Effector CD4-positive, alpha-beta T cell (primary cell): ENCODE measurements at places on chromosomes 16 and 17.

GRCh38 chr17:67652433-67652832 lies 65.3 kb upstream of the NOL11 start:
- DNase-seq = no peak

- DNase-seq = no peak
Measured at GRCh38 chr17:70169709-70170597, 621 bp downstream of the KCNJ2 start.

GRCh38 chr17:80948019-80948975 lies 43.3 kb upstream of the CHMP6 start:
- no peak for DNase-seq

DNA sequence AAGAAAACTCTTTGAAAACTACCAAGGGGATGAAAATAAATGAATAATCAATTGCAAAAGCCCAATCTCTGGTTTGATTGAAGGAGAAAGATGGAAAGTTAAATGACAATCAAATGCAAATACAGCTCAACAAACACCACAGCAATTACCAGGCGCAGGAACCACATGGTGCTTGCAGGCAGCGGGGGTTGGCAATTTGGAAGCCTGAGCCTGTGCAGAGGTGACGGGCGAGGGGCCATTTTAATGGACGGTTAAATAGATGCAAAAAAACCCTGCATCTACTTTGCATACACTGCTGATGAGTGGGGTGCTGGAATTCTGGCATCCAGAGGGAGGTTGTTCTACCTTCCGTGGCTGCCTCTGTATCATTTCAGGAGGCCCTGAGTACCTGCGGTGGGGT lies 4.8 kb upstream of the SEZ6 start:
- DNase-seq = no peak

- DNase-seq = peak; percentile 67
Measured at GRCh38 chr17:49694847-49695697, 12.7 kb downstream of the SLC35B1 start.

DNA sequence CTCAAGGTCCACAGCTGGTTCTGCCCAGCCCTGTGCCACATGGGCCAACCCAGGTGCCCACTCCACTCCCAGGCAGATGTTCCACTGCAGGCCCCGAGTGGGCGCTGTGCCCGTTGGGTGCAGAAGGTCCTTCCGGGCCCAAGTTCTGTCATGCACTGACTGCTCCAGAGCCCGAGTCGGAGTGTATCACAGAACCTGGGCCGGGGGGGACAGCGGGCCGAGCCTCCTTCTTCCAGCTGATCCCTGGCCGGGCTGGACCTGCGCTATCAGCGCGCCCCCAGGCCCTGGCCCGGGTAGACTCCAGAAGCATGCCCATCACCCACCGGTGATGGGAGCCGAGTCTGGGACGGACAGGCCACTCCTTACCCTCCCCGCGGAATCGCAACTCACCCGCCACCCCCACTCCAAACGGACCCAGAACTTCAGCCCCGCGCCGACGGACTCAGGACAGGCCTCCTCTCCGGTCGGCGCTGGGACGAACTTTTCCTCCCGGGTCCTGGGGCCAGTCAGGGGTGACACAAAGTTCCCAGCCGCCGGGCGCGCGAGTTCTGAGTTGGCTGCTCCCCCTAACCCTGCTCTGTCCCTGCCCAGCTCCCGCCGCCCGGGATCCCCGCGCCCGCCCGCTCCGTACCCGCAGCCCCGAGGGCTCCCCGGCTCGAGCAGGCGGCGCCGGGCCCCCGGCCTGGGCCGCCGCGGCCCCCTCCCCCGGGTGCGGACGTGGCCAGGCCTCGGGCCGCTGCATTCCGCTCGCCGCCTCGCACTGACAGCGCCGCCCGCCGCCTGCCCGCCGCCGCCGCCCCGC lies at the start of gene COPZ2:
TSS of gene COPZ2 (minus strand) at position 762 of the 802 bp plus-strand sequence. CDS start at position 742, 20 bp downstream.
- peak; percentile 55 for DNase-seq

DNA sequence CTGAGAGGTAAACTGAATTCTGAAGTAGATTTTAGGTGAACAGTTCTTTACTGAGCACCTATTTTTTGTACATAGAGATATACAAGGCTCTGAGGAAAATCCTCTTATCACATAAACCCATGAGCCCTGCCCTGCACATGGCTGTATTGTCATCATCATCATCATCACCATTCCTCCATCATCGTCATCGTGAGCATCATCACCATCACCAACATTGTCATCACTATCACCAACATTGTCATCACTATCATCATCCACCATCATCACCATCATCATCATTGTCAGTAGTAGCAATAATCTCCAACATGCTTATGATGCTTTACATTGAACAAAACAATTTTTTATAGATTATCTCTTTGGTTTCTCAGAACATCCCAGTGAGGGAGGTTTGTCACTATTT lies 20.7 kb downstream of the ASIC2 start:
- no peak for DNase-seq

DNA sequence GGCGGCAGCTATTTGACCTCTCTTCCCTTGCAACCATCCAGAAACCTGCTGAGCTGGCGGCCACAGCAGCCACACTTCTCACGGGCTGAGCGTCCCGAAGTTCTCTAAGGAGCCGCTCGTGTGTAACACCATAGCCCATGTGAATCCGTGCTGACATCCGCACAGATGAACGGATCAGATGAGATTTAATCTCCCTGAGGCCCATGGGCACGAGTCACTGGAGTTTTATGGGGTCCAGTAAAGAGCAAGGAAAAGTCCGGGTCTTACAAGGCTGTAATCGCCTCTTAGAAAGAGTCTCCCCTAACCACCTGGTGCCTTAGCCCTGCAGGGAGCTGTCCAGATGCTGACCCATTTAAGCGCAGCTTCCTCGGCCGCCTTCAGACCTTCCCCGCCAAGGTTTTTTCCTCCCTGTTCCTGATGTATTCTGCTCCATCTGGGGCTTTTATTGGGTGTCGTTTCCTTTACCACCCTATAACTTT lies 5.5 kb upstream of the CACNG5 start:
- no peak for DNase-seq

DNA sequence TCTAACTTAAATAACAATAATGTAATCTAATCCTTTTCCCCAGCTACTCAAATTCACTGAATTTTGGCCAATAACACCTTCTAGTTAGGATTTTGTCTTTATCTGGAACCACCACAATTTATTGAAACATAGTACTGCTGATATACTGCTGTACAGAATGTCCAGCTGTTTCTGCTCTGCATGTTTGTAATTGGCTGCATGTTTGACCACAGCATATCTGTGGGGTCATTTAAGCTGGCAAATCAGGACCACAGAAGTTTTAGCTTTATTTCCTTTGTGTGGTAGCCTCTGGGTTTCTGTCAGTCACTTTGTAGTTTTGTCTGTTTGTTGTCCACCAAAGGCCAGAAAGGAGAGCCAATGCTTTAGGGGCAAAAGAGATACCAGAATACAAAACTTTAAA lies 22.2 kb upstream of the RAB11FIP4 start:
- no peak for DNase-seq

GRCh38 chr16:68319185-68319908 lies 8.5 kb downstream of the PRMT7 start:
- DNase-seq = no peak

- peak; percentile 21 for DNase-seq
Measured at GRCh38 chr16:31382485-31383161, 10.5 kb upstream of the ITGAD start.

GRCh38 chr16:85900027-85900792 lies 1.2 kb downstream of the IRF8 start:
- DNase-seq = no peak

- no peak for DNase-seq
Measured at GRCh38 chr17:75367312-75367711, 38.2 kb downstream of the GRB2 start.

- DNase-seq = no peak
Measured at GRCh38 chr16:19936441-19936840, 51.8 kb upstream of the GPRC5B start.

GRCh38 chr16:19338335-19338734 lies 52.8 kb downstream of the CLEC19A start:
- no peak for DNase-seq

GRCh38 chr17:82424001-82424862 lies 5.8 kb upstream of the OGFOD3 start:
- peak; percentile 47 for DNase-seq

GRCh38 chr16:9308356-9308801 lies 216.9 kb downstream of the HAPSTR1 start:
- no peak for DNase-seq

DNA sequence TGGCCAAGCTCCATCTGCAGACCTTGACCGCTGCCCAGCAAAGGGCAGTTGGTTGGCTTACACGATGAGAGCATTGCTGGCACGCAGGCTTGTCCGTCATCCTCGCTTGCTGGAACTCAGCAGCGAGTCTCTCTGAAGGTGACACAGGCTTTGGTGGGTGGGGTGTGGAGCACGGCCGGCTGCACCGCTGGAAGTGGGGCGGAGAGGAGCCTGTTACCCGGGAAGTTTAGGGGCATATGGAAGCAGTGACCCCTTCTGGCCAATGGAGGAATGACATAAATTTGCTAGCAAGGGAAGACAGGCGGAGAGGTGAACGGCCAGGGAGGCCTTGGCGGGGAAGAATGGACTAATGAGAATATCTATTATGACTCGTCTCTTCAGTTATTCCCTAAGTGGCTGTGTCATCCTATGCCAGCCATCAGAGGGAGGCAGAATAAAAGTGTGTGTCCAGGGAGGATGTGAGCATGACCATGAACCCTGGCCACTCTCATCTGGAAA lies 65.9 kb upstream of the SDK2 start:
- DNase-seq = peak; percentile 57

DNA sequence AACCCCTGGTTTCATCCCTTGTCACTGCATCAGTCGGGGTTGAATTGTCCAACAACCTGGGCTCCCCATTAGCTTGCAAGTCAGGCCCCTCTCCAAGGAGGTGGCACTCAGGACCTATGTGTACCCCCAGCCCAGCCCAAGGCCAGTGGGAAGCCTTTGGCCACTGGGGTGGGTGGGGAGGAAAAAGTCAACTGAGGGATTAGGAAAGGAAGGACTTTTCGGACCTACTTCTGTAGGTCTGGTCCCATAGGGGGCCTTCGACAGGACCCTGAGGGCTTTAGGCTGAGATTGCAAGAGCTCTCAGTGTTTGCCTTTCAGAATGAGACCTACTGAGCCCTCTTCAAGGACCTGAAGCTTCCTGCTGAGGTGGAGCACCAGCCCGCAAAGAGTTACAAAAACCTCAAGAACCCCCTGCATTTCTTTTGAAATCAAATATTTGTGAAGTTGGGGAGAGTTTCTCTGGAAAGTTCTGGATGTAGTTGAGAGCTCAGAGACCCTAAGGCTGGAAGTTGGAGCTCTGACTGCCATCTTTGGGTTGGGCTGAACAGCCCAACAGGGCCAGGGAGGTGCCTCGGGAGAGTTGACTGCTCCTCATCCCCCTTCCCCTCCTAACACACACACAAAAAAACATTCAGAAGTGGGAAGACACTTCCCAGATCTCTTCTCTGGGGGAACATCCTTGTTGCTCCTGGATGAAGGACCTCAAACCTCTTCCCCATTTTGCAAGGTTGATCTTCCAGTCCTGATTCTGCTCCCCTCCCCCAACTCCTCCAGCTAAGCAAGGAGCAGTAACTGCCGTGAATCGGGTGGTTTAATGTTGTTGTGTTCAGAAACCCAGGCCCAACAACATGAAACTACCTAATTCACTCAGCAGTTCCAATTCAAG lies 5.8 kb upstream of the HOXB9 start:
- no peak for DNase-seq

DNA sequence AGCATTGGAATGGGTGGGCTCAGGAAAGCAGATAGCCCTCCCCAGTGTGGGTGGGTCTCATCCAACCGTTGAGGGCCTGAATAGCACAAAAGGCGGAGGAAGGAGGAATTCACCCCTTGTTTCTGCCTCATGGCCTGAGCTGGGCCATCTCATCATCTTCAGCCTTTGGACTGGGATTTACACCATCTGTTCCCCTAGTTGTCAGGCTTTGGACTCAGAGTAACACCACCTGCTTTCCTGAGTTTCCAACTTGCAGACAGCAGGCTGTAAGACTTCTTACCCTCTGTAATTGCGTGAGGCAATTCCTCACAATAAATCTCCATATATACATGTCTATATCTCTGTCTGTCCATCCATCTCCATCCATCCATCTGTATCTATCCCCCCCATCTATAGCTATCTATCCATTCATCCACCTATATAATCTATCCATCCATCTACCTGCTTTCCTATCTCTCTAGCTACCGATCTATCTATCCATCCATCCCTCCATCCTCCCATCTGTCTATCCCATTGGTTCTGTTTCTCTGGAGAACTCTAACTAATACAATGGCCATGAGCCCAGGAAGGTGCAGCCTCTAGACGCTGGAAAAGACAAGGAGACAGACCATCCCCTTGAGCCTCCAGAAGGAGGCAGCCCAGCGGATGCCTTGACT lies 21.3 kb downstream of the DNAH17 start:
- no peak for DNase-seq
